8988T (cell line): ENCODE measurements at places on chromosomes 1 and 21.

DNA sequence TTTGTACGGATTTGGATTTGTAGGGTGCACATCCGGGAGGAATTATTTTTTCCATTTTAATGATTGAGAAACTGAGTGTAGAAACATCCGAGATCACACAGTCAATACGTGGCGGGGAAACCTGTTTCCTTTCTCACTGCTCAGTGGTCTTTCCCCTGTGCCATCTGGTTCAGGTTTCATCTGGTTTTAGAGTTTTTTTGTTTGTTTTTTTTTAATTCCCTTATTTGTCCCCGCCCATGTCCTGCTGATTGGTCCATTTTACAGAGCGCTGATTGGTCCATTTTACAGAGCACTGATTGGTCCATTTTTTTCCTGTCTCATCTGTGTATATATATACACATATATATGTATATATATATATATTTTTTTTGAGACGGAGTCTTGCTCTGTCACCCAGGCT is 6.0 kb downstream of the TRPM2 start:
- no peak for DNase-seq

DNA sequence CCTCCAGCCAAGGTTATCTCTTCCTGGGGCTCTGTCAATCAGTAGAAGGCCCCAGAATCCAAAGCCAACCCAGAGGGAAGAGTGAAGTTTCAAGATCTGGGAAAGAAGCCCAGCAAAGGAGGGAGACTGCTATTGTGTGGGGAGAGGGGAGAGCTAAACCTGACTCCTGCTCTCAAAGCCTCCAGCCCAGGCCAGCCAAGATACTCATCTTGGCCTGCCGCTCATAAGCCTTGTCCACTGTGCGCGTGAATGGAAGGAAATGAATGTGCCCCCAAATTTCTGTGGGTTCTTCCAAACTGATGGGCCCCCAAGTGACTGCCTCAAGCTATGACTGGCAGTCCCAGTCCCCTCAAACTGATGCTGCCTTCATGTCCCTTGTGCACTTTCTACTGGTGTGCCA is 2.0 kb downstream of the PLXNA2 start:
- DNase-seq: no peak

- DNase-seq: no peak
Measured at GRCh38 chr21:44259082-44259705, 2.5 kb downstream of the DNMT3L start.

DNA sequence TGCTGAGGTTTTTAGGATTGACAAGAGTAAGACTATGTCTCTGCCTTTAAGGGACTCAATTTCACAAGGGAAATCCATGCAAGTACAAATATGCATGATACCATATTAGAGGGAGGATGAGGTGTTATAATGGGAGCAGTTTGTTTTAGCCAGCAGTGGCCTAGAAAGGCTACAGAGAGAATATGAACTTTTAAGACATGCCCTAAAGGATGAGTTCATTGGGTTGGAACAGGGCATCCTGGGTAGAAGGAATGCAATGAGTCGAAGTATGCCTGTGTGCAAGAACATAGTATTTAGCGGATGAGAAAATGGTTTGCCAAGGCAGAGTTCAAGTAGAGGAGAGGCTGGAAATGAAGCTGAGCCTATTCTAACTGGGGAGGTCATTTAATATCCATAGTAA is 32.6 kb upstream of the LEPR start:
- no peak for DNase-seq

DNA sequence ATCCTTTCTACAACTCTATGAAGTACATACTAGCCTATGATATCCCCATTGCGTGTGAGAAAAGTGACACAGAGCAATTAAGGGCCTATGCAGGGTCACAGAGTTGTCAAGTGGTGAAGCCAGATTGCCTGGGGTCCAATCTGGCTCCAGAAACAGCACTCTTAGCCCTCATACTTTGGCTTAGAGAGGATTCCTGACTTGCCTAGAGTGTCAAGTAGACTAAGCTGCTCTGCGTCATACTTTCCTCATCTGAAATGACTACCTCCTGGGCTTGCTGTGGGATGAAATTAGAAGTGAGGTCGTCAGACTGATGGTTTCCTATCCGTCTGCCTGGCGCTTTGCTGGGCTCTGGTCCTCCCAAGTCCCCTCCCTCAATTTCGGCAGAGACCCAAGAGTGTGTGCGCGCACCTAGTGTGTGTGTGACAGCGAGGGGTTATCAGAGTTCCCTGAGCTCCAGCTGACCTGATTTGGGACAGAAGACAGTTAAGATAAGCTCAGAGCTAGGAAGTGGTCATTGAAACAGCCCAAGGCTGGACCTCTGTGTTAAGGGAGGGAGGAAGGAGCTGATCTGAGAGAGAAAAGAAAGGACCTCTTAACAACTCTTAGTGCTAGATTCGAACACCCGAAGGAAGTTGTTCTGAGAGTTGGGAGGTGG is 5.4 kb upstream of the NUAK2 start:
- no peak for DNase-seq

DNA sequence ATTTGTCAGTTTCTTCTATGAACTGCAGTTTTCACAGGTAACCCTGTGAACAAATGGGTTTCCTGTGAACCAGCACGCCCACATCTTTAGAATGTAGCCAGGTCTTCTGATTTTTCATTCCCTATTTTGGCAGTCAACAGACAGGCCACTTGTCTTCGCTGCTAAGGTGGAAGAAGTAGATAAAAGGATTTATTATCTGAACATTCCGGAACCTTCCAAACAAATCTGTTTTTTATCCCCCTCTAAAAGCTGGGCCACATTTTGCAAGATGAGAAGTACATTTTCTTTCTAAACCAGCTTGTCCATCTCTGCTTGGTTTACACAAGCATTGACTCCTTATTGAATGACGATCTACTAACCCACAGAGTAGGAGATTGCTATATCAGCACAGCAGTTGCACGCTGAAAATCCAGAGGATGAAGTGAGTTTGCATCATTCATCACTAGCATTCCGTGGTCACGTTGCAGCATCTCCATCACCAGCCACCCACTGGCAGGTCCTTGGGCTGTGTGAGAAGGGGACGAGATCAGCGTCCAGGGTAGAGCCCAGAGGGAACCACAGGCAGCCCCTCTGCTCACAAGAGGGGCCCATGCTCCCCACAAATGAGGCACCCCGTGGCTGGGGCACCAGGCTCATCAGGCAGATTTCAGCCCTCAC is 83.5 kb downstream of the TOMM20 start:
- no peak for DNase-seq

- DNase-seq: no peak
Measured at GRCh38 chr1:1259951-1260600, 13.6 kb upstream of the C1QTNF12 start.

DNA sequence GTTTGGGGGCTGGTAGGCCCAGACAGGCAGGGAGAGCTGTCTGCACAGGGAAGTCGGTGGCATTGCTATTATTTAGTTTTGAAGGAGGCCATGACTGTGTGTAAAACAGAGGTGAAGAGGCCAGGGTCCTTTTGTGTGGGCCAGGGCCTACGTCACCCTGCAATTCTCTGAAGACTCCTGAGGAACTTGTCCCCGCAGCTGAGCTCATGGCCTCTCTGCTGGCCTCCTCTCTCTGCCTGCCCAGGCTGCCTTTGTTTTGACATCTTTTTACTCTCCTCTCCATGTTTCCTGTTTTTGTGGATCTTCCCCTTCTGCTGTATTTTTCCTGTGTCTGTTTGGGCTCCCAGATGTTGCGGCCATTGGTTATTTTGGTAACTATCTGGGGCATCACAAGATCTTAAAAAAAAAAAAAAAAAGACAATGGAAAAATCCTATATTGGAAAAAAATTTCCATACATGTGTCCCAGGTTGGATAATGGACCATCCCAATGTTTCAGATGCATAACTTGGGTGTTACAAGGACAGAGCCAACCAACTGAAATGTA is 280.7 kb downstream of the RPS6KC1 start:
- no peak for DNase-seq

- no peak for DNase-seq
Measured at GRCh38 chr1:30037251-30038118, 685.9 kb downstream of the MATN1 start.

DNA sequence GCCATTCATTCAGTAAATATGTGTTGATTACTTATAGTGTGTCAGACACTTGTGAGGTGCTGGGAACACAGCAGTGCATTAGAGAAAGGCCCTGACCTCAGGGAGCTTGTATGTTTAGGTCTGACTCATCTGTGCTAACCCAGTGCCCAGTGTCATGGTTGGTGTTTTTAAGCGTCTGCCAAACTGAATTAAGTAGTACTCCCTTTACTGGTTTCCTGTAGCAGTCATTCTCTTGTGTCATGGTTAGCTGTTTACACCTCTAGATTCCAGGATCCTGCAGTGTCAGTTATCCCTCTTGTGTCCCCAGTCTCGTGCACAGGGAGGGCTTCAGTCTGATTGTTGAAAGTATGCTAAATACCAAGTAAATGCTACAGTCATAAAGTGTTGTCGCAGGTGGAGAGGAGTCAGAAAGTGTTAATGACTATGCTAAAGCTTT is 14.2 kb downstream of the UCK2 start:
- no peak for DNase-seq

GRCh38 chr21:42002421-42002958 is 7.7 kb downstream of the ZBTB21 start:
- no peak for DNase-seq

DNA sequence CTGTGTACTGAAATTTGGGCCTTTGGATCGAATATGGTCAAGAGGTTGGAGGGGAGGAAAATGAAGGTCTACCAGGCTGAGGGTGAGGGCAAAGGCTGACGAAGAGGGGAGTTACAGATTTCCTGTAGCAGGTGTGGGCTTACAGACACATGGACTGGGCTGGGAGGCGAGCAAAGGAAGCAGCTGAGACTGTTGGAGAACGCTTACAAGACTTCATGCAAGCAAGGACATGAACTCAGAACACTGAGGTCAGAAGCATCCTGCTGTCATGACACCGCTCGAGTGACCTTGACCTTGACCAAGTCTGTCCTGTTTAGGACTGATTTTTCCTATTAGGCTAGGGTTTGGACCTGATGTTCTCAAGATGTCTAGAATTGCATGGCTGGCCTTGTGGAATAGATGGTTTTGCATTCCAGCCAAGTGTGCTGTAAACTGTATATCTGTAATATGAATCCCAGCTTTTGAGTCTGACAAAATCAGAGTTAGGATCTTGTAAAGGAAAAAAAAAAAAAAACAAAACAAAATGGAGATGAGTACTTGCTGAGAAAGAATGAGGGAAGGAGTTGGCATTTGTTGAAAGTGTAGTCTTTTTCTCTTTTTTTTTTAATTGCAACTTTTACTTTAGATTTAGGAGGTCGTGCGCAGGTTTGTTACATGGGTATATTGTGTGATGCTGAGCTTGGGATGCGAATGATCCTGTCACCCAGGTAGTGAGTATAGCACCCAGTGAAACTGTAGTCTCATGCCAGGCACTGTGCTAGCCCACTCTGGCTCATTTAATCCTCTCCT is 5.8 kb downstream of the ELF3 start:
- no peak for DNase-seq

DNA sequence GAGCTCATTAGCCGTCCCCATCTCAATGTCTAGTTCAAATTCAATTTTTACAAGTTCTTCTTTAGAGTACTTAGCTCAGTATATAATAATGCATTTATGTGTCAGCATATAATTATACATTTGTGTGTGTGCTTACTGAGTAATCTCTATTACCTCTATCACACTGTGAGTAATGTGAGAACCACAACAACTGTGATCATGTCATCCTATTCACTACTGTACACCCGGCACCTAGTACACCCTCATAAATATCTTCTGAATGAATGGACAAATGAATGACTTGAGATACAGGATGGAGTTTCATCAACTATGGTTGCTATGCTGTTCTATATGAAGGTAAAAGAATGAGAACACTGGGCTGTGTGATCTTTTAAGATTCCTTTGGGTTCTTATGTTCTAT is 124.0 kb downstream of the GPATCH2 start:
- DNase-seq: no peak

DNA sequence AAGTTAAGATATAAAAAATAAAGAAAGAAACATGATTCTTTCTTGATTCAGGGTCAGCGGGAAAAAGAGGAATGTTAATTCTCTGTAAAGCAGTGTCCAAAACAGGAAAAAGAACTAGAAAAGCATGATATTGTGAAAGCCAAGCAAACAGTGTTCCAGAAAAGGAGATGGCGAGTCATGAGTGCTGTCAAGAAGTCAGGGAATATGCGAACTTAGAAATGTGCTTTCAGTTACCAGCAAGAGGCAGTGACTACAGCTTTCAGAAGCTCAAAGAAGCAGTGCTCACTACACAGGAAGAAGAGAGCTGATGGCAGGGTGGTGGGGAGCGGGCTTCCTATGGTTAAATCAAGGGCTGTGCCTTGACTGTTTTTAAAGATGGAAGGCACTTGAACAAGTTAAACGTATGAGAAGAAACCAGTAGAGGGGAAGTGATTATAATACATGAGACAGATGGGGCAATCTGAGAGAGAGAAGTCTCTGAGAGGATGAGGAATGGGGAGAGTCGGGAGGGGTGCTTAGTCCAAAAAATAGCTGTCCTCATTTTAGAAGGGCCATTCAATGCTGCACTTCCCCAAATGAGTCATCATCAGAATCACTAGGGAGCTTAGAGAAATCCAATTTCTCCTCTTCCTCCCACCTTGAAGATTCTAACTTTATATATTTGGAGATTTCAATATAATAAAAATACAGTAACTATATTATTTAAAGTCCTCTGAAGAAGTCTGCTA is 90.4 kb downstream of the KCNK1 start:
- DNase-seq: no peak

- no peak for DNase-seq
Measured at GRCh38 chr1:92985101-92985500, 23.8 kb upstream of the DIPK1A start.

- no peak for DNase-seq
Measured at GRCh38 chr1:211965108-211965805, 70.1 kb downstream of the INTS7 start.

DNA sequence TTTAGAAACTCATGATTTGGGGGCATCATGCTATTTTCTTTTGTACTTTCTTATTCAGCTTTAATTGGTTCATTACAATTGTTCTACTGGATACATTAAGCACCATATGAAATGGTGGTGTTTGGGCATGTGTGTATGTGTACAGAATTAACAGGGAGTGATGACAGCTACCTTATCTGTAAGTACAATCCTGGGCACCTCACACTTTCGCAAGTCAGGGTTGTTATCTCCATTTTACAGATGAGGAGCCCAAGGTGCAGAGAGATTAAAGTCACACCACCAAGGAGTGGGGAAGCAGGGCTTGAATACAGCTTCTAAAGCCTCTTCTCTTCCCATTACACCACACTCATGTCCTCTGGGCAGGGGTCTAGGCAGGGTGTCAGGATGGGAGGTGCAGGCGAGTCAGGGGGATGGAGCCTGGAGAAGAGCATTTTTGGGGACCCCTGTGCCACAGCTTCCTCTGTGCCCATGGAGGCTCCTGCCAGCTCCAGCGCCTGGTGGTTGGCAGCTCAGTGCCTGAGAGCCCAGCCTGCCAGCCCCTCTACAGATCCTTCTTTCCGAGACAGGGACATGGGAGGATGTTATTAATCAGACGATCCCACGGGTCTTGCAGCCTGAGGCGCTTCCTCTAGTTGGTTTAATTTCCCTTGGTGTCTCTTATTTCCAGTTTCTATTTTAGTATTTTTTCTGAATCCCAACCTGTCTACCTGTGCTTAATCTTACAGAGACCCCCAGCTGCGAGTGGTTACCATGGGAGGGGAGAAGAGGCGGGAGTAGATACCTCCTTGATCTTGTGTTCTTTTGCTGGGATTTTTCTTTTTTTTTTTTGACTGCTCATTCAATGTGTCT is 126.2 kb upstream of the CD34 start:
- DNase-seq: no peak
